CD4-positive, alpha-beta memory T cell (primary cell): ENCODE measurements at places on chromosomes 7 and 10. TPM values are rescaled to one million over a fixed set of nuclear protein-coding genes. Genes with fewer than 3 reads are reported as not detected.

GRCh38 chr7:47408675-47409074, 173.2 kb downstream of the TNS3 start:
- no peak for DNase-seq

GRCh38 chr10:113711142-113711541, 31.4 kb downstream of the CASP7 start:
- no peak for DNase-seq

RGR gene
- not detected for total RNA-seq

- peak; percentile 36 for DNase-seq
Measured at GRCh38 chr7:44618753-44619152, 12.3 kb downstream of the OGDH start.

DNA sequence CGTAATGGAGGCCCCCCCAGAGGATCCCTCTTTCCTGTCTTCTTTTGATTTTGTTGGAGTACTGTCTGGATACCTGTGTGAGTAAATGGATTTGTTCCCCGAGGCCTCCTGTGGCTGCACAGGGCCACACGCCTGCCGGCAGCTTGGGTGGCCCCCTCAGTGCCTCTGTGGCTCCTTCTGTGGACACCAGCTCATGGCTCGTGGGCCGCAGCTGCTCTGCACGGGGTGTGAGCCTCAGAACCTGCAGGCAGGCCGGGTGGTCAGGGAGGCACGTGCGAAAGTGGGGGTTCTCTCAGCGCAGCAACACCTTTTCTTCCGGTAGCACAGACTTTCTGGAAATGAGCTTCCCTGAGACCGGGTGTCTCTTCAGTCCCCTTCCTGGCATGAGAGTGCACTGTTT, 70.3 kb downstream of the WDR37 start:
- no peak for DNase-seq

DNA sequence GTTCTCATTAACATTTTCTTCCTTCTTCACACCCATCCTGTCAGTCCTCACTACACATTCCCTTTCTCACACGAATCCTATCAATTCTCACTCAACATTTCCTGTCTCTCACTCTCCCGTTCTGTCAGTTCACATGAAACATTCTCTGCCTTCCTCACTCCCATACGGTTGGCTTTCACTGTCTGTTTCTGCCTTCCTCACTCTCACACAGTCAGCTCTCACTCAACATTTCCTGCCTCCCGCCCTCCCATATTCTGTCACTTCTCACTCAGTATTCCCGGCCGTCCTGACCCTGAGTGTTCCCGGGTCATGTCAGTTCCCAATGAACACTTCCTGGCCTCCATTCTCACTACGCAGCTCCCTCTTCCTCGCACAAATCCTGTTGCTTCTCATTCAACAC, 61.5 kb downstream of the DYNC2I1 start:
- no peak for DNase-seq

DNA sequence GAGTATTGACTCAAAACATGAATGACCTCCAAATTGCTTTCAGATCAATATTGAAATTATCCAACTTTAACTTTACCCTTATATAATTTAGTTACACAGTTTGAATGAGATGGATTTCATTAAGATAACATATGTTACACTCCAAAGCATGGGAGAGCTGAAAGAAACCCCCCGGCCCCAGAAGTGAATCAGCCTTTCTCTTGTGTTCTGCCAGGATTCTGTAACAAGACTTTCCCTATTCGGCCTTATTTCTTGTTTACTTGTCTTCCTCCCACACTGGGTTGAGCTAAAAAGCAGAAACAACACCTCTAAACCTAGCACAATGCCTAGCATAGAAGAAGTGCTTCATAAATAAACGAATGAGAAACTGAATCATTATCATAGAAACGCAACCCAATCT, 224.8 kb downstream of the ADAM12 start:
- DNase-seq, result no peak

GRCh38 chr7:130329681-130330080, 14.9 kb upstream of the CPA5 start:
- no peak for DNase-seq

DNA sequence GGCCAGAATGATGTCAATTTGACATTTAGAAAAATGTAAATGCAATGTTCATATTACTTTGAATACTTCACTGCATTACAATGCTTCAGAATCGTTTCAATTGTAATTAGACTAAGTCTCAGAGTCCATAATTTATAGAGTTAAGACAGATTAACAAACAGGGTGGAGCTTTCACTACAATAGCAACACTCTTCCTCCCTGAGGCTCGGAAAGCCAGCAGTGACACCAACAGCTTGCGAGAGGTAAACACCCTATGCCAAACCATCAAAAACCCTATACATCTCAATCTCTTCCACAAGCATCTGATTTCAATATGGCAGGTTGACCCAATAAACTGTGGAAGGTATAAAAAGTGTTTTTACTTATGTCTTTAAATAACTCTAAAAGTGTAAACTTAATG, 72.2 kb downstream of the DOCK4 start:
- no peak for DNase-seq

DNA sequence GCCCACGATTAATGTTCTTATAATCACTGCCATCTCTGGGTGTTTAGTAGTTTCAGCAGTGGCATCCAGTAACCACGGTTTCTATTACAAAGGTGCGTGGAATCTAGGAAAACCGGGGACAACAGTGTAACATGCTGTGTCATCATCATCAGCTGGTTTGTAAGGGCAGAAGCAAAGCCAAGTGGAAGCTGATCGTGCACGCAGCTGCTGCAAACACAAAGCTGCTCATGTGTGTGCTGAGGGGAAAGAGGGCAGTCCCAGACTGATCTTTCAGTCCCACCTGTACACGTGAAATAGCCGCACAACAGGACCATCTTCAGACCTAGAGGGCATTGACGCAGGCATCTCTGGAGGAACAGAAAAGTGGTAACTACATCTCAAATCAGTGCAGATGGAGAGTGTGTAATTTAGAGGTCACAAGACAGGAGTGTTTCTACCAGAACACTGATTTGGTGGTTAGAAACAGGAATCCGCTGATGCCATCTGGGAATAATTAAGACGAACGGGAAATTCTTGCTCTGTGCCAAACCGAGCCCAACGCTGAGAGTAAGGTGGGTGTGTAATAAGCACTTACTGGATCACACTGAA, 13.4 kb downstream of the ANKRD16 start:
- no peak for DNase-seq

DNA sequence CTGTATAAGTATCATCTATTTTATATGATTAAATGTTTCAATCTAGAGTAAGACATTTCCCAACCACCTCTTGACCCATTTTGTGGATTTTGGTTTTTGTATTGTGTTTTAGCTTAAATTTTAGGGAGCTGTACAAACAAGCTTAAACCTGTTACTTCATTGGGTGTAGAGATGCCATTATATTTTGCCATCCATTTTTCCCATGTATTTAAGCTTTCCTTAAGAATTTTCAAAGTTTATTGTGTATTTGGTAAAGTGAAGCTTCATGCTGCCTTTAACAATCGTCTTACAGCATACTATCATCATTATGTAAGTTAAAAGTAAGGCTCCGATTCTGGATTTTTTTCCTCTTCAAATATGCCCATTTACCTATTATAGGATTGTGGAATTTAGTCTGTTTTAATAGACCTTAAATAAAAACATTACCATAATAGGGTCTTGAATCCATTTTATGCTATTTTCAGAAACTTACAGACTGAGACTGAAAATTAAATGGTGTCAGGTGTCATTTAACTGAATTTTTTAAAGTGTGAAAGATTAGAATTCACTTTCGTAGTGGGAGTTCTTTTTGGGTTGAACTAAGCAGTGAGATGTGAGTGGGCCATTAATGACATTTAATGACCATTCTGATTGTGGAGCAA, 2.2 kb downstream of the KMT2E start:
- no peak for DNase-seq

DNA sequence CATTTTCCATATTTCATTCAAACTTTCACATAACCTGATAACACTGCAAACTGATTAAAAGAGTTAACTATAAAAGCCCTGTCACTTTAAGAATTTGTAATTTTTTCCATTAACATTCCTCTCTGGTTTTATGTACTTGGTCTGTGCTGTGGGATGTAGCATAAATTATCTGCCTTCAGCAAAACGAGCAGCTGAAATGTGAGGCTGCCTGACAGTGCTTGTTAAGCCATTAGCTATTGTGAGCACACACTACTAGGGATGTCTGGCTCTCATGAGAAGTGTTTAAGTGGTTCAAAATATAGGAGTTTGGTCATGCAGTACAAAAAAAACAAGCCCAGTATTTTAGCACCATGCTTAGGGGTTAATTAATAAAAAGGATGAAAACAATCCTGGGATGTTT, 63.0 kb downstream of the HOXA1 start:
- no peak for DNase-seq
